ENCODE measurements at places on chromosomes 5 and 9.

DNA sequence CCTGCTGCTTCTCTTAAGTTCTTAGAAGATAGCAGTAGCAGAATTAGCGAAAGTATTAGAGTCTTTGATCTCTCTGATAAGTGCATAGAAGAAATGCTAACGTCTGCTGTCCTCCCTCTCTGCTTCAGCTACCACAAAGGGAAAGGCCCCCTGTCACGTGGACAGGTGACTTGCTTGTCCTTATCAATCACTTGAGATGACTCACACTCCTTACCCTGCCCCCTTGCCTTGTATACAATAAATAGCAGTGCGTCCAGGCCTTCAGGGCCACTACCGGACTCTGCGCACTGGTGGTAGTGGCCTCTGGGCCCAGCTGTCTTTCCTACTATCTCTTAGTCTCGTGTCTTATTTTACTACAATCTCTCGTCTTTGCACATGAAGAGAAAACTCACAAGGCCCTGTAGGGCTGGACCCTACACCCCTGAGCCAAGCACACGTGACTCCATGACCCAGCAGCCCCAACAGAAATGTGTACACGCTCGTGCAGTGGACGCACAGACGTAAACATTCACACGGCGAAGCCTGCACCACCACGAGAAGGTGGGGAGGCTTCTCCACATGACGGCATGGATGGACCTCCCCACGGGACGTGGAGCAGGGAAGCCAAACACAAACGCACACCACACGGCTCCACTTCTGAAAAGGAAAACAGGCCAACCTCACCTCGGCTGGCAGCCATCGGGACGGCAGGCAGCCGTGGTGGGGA lies 38.3 kb downstream of the PNPLA7 start:
- DNase-seq: no peak

GRCh38 chr9:84296146-84296843 lies 44.3 kb downstream of the SLC28A3 start:
- peak; percentile 49 for DNase-seq

DNA sequence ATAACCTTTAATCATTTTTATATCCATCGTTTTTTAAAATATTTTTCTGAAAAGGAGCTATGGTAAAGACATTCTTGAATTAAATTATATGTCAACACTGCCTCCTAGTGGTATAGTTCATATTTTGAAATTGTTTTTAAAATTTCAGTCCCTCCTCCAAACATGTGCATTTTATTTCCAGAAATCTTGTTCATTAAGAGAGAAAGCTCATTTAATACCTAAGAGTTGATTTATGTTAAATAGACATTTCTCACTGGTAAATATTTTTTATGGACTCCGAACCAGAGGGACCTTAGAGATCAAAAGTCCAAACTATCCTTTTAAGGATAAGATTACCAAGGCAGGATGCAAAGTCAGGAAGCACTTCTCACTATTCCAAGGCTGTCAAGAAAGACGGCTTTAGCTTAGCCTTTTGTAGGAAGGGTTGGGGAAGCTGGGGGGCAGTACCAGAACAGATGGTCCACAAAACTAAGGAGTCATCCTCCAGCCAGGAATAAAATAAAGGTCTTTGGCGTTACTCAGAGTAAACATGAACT lies 21.6 kb downstream of the BHMT start:
- DNase-seq: peak; percentile 23

DNA sequence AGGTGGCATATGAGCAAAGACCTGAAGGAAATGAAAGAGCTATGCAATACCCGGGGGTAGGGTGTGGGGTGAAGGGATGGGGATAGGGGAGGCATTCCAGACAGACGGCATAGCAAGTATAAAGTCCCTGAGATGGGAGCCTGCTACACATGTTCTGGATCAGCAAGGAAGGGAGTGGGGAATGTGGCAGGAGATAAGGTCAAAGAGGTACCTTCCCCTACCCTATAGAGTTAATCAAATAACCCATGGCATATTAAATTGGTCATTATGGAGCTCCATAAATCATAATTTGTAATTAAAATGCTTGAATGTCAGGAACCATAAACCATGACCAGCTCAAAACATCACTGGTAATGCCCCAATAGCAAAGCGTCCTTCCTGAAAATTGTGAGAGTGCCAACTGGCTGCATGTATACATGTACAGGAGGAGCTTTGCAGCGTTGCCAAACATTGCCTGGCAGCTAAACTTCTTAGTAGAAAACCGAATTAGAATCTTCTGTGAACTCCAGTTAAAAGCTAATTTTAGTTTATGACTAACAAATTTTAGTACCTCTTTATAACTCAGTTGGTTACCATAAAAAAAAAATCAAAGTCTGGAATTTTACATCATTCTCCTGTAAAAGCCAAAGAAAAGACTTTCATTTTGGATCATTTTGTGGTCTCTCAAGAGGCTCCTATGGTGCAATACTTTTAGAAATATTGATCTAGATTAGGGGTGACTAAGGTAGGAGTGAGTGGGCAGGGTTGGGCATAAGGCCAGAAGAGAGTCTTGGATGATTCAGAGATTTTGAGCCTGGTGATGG lies 4.7 kb downstream of the DNAI1 start:
- no peak for DNase-seq

- DNase-seq: no peak
Observed at GRCh38 chr5:109700516-109701153, 10.9 kb downstream of the MAN2A1 start.

GRCh38 chr5:65043843-65044359 lies 275.2 kb downstream of the CWC27 start:
- no peak for DNase-seq

Data from AG04450 (cell line).